Stimulated activated CD4-positive, alpha-beta T cell treated with anti-CD3 and anti-CD28 coated beads, TNF-alpha, amount 100 ng/mL, for 24 hours (primary cell): ENCODE measurements at places on chromosomes 6 and 20.

DNA sequence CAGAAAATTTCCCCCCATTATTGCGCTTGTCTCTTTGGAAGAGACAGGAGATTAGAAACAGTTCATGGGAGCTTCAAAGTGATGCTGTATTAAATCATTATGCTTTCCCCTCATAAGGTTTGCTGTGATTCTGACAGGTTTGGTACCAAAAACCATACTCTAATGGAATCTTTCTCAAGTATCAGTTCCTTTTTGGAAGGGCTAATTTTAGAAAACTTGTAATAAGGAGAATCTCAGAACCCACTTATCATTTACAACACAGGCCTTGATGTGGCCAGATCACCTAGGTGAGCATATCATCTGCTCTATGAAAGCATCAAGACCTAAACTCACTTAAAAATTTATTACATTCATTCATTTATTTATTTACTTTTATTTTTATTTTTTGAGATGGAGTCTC lies 51.2 kb downstream of the TP53INP2 start:
- no peak for DNase-seq

GRCh38 chr6:150293423-150294173 lies 75.2 kb upstream of the IYD start:
- no peak for DNase-seq

DNA sequence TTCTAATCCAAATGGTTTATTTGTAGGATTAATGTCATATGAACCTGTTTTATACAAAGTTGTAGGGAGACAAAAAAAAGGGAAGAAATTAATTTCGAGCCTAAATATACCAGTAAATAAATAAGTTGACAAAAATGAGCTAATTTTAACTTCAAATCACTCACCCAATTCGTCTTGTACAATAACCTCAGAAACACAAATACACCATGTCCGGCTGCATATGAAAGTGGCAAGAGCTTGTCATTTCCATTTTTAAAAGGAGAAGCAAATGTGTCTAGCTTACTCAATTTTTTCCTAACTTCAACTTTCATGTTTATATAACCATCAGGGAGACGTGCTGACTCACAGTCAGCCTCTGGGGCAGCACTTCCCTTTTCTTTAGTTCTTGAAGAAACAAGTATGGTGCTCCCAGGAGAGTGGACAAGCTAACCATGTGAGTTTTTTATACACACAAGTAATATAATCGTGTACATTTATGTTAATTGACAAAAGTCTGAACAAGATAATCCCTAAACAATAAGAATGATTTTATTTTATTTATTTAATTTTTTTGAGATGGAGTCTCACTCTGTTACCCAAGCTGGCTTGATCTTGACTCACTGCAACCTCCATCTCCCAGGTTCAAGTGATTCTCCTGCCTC lies 55.5 kb upstream of the SGK1 start:
- no peak for DNase-seq

DNA sequence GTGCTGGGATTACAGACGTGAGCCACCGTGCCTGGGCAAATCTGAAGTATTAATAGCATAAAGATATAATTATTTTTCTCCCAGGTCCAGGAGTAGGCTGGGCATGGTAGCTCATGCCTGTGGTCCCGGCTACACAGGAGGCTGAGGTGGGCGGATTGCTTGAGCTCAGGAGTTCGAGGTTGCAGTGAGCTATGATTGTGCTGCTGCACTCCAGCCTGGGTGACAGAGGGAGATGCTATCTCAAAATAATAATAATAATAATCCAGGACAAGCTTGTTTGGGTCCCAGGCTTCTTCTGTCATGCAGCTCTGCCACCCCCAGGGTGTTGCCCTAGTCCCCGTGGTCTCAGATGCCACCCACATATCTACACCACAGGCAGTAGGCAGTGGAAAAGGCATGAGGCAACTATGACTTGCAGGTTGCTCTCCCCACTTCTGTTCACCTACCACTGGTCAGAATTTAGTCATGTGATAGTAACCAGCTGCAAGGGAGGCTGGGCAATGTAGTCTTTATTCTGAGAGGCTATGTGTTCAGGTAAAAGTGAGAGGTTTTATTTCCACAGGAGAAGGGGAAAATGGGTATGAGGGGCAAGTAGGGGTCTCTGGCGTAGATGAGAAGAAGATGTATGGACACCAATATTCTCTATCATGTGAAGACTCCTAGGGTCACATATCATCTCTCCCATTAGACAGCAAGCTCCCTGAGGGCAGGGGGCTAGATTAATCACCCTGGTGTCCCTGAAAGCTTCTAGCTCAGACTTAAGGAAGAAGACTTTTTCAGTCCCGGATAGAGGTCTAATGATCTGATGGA lies 25.7 kb downstream of the TCF15 start:
- DNase-seq = peak; percentile 12

DNA sequence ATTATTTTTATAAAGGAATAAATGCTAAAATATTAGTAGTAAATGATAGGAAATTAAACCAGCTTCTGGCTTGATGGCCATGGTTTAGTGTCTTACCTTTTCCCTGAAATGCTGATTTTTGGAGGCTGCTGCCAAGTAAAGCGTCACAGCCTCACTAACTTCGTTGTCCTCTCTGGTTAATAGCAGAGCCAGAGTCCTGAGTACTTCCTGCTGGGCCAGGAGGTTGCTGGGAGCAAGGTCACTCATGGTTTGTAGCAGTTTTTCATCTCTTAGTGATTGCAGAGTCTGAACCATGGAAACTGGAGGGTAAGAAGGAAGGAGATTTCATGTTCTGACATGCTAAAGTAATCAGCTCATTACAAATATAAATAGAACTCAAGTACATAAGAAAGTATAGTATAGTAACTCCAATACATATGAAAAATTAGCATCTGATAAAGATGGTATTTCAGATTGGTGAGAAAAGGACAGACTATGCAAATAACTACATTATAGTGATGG lies 26.5 kb upstream of the ARMH2 start:
- no peak for DNase-seq

DNA sequence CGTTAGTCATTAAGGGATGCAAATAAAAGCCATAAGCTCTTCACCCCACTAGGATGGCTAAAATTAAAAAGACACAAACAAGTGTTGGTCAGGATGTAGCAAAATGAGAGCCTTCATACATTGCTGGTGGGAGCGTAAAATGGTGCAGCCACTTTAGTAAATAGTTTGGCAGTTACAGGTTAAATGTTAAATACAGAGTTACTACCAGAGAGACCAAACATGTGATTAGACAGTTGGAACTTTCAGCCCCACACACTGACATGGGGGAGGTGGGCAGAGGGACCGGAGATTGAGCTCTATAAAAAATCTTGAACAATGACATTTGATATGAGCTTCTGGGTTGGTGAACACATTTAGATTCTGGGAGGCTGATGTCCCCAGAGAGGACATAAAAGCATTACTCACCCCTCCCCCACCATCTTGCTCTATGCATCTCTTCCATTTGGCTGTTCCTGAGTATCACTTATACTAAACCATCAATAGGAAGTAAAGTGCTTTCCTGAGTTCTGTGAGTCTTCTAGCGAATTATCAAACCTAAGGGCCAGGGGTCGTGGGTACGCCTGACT lies 20.4 kb upstream of the ZNF318 start:
- no peak for DNase-seq

DNA sequence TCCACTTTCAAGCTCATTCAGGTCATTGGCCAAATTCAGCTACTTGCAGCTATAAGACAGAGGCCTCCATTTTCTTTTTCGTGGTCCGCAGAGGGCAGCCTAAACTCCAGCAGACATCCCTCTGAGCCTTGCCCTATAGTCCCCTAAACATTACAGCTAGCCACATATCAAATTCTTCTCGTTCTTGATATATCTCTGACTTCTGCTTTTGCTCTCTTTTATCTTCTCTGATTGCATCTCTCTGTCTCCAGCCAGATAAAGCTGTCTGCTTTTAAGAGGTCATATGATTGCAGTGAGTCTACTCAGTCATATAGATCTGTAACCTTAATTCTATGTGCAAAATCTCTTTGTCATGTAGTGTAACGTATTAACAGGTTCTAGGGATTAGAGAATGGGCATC lies 358.4 kb upstream of the RGS17 start:
- DNase-seq = no peak

DNA sequence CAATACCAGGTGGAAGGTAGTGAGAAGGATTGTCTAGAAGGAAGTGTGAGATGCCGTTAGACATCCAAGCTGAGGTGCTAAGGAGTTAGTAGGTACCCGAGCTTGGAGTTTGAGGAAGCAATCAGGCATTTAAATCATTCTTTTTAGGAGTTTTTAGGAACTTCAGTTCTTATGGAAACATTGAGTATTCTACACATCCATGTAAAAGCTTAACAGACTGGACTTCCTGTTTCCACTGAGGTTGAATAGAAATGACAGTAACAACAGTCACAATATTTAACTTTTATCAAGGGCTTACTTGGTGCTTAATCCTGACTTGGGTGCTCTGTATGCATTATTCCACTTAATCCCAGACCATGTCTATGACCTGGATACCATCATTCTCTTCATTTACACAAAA lies 136.4 kb downstream of the UST start:
- no peak for DNase-seq

DNA sequence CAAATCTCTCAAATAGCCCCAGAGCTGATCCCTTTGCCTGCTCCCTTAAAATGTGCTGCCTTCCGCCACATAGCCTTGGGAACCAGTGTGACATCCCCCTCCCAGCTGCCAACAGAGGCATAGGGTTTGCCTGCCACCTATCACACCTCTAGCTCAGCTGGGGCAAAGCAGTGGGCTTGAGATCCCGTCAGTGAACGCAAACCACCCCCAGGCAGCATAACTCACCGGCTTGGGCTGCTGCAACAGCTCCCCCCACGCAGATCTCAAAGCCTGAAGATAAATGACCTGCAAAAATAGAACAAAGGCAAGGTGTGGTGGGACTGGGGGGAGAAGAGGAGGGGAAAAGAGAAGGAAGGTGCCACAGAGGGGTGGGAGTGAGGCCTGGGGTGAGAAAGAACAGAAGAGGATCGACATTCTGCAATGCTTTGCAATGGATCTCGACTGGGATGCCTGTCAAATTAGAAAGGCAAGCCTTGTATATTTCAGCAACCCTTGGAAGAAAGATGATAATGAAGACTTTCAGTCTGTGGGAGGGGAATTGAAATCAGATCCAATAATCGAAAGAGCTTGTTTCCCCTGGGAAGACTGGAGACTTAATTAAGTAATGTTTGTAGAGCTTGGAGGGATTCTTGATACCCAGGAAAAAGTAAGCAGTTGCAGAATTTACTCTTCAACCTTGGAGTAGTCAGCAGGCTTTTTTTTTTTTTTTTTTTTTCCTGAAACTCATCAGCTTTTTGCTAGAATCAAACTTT lies 1.3 kb downstream of the PDYN start:
- DNase-seq = no peak

DNA sequence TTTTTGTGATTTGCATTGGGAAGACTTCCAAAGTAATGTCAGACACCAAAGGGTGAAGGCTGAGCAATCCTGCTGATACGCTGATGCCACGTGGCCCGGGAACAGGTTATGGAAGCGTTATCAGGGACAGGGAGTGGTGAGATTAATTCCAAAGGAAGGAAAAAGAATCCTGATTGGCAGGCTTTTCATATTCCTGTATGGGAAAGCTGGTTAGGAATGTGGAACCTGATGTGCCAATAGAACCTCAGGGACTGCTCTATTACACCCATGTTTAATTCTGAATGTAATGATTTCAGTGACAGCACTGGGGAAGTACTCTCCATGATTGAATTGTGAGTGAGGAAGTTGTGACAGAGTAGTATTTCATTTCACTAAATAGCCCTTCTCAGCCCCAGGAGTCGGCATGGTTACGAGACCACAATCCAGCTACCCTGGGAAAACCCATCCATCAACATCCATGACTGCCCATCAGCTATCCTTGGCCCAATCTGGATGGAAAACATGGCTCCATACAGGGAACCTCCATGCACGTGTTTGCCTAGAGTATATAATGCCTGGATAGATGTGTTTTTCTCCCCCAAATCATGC lies 49.4 kb downstream of the F13A1 start:
- DNase-seq = no peak

GRCh38 chr6:147774856-147775255 lies 266.4 kb downstream of the SAMD5 start:
- DNase-seq = no peak

GRCh38 chr6:4906293-4907276 lies 97.3 kb downstream of the RPP40 start:
- DNase-seq = no peak

GRCh38 chr6:154578004-154578559 lies 67.6 kb upstream of the CNKSR3 start:
- DNase-seq = no peak

DNA sequence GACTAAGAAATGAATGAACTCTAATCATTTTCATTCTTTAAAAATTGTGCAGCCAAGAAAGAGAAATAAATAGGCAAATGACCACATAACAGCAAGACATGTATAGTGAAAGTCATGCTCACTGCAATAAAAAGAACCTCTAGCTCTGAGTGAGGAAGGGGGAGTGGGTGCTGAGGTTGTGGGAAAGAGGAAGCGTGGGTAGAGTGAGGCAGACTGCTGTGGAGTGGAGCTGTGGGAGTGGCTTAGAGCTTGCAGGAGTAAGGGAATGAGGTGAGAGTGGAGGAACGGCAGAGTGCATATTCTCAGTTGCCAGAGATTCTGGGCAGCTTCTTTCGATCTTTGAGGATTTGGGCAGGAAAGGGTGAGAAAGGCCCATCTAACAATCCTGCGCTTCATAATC lies 10.4 kb downstream of the DEFB129 start:
- DNase-seq = peak; percentile 41

- no peak for DNase-seq
Measured at GRCh38 chr6:31270788-31271640, 878 bp downstream of the HLA-C start.

GRCh38 chr6:100177956-100178355 lies 183.9 kb upstream of the MCHR2 start:
- DNase-seq = no peak

- no peak for DNase-seq
Measured at GRCh38 chr20:17971300-17972013, 2.6 kb downstream of the MGME1 start.
